ENCODE measurements at places on chromosomes 4 and X.

DNA sequence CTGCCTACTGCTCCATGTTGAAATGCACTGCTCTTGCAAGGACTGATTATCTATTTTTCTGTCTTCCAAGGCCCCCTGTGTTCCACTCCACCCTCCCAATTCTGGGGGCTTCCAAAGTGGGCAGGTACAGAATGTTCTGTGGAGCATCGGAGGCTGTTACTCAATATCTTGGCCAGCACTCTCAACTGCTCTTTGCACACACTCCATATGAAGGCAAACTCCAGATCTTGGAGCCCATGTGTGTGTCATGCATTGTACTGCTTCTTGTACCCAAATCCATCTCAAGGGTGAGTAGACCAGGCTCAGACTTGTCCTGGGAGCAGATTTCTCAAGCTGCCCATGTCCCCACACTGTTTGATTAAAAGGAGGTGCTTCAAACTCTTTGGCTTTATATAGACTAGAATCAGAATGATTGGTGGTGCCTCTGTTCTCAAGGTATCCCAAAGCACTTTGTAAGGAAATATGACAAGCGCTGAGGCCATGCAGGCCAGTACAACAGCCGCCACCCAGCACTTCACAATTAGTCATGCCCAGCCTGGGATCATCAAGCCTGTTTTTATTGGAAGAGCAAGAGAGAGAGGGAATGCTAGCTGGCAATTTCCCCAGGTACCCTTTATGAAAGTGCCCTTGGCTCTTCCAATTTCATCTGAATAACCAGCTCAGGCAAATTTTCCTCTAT is 44.3 kb downstream of the AR start:
- peak; percentile 7 for DNase-seq

- no peak for DNase-seq
Measured at GRCh38 chrX:107686792-107687191, 58.5 kb downstream of the PRPS1 start.

- DNase-seq = no peak
Measured at GRCh38 chrX:154044091-154044490, 24.4 kb upstream of the IRAK1 start.

- DNase-seq = no peak
Measured at GRCh38 chr4:120694973-120695372, 227.6 kb downstream of the PRDM5 start.

- no peak for DNase-seq
Measured at GRCh38 chrX:104482757-104483156, 83.2 kb upstream of the IL1RAPL2 start.

GRCh38 chrX:129006491-129006890 is 516.8 kb downstream of the SMARCA1 start:
- no peak for DNase-seq

Data from AG20443 (cell line).